ENCODE measurements at places on chromosomes 16 and 17.

- no peak for DNase-seq
Observed at GRCh38 chr16:715477-716199, 720 bp downstream of the METRN start.

GRCh38 chr16:50988441-50988840 lies 162.6 kb downstream of the SALL1 start:
- DNase-seq = no peak

GRCh38 chr16:55273959-55274358 lies 50.0 kb upstream of the IRX6 start:
- no peak for DNase-seq

GRCh38 chr17:63652106-63652505 lies 29.9 kb downstream of the MAP3K3 start:
- no peak for DNase-seq

GRCh38 chr16:85991856-85992255 lies 92.9 kb downstream of the IRF8 start:
- DNase-seq = no peak

DNA sequence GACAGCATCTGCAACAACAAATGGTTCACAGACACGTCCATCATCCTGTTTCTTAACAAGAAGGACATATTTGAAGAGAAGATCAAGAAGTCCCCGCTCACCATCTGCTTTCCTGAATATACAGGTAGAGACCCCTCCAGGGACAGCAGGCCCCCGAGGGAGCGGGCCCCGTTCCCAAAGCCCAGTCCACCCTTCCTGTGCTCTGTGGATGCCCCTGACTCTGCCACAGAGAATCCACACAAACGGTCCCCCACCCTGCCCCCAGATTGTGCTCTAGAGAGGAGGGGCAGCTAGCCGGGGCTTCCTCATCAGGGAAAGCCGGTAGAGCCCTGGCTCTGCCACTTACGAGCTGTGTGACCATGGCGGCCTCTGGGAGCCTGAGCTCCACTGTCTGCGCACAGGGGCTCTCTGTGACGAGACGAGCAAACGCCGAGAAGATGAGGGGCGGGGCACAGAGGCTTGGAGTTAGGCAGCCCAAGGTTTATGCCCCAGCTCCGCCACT lies 84.4 kb downstream of the AMFR start:
- DNase-seq = no peak

DNA sequence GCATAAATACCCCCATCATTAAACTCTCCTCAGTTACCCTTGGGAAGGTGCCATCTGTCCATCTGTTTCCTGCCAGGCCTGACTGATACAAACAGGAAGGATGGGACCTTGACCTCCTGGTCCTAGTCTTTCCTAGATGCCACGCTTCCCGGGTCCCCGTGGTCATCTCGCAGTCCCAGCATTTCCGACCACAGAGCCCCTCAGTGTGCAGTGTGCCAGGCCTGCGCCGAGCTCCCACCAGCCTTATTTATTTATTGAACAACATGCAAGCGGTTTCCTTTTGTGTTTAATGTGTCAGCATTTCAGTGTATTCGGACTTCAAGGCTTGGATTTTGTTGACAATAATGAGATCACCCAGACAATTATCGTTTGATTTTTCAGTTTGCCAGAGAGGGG lies 45.6 kb upstream of the NKD1 start:
- DNase-seq = no peak

DNA sequence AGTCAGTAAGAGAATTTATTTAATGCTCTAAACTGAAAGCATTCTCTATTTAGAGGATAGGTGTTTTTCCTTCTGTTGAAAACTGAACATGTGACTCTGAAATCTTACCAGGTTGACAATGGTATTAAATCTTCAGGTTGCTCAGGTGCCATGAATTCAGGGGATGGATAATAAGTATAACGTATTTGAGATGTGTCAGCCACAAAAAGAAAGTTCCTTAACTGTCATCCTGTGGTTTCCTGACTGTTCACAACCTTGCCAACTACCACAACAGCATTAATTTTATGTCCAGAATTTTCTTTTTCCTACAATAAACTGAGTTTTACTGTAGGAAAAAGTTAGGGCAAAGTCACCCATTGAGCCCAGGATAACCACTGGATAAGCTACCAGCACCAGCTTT lies 243.3 kb upstream of the PSMD7 start:
- no peak for DNase-seq

DNA sequence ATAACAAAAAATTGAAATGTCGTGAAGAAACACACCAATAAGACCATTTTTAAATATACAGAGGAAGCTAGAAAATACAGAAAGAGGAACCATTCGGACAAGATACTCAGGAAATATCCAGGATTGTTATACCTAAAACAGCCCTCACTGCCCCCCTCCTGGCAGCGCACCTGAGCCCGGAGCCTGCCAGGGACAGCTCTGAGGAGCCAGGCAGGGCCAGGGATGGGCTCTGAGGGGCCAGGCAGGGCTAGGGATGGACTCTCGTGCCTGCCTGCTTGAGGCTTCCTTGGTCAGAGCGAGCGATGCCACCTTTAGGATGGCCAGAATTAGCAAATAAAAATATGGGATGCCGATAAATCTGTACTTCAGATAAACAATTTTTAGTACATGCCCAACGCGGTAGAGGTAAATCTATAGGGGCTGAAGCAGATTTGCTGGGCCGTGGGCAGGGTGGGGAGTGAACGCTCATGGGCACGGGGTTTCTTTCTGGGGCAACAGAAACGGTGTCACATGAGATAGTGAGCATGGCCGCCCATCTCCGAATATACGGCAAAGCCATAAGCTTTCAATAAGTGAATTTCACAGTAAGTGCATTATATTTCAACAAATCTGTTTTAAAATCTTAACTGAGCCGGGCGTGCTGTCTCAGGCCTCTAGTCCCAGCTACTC lies 18.2 kb upstream of the CSNK1D start:
- no peak for DNase-seq

- peak; percentile 12 for DNase-seq
Observed at GRCh38 chr17:41334385-41335305, 16.0 kb downstream of the KRT33A start.

Data from CD4-positive, alpha-beta T cell treated with Interleukin-4 for 4 hours (primary cell).